ENCODE measurements at places on chromosomes 1 and 21.

GRCh38 chr1:115529216-115529897 is 112.4 kb upstream of the VANGL1 start:
- no peak for DNase-seq

GRCh38 chr1:11485191-11485590 is 6.2 kb downstream of the DISP3 start:
- DNase-seq, result no peak

DNA sequence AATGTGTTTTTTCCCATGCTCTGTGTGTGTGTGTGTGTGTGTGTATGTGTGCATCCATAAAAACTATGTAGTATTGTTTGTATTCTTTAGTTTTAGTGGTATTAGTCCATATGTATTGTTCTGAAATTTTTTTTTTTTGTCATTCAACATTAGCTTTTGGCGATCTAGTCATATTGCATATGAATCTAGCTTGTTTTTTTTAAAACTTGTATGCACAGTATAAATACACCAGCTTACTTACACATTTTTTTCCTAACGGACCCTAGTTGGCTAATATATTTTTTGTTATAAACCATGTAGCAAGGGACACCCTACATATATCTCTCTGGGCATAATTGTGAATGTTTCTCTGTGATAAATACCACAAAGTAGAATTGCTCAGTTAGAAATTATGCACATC is 359.7 kb downstream of the SRGAP2C start:
- no peak for DNase-seq

GRCh38 chr1:242245255-242245654 is 246.4 kb upstream of the MAP1LC3C start:
- DNase-seq, result no peak

DNA sequence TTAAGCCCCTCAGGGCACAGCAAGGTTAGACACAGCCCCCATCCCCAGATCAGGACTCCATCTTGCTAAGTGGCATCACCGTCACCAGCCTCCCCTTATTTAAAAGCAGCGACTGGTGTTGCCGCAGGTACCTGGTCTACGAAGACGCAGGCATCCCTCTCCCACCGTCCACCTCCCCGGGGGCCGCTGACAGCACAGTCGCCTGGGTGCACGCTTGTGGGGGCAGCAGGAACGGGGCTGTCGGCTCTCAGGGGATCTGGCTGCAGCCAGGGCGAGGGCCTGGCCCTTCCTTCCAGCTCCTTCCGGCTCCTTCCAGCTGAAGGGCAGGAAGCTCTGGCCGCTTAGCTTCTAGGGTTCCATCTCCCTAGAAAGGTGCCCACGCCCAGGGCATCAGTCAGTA is 17.6 kb upstream of the CCDC27 start:
- no peak for DNase-seq

GRCh38 chr1:168421399-168422004 is 122.3 kb downstream of the XCL2 start:
- no peak for DNase-seq

DNA sequence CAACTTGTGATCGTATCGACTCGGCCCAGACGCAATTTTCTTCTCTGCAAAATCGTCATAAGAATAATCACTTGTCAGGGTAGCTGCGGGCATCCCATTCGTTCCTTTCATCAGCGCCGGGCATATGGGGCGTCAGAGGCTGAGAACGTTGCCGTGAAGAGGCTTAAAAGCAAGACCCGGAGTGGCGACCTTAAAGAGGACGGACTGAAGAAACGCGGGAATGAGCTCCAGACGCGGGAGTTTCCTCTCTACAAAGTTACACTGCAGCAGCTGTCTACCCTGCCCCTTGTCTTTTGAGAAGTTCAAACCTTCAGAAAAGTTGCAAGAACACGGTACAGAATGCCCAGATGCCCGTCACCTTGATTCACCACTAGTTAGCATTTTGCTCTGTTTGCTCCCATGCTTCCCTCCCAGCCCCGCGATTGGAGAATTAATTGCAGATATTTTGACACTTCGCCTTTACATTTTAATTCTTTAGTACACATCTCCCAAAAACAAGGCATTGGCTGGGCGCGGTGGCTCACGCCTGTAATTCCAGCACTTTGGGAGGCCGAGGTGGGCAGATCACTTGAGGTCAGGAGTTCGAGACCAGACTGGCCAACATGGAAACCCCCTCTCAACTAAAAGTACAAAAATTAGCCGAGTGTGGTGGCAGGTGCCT is 967 bp downstream of the CENPS start:
- DNase-seq, result no peak

DNA sequence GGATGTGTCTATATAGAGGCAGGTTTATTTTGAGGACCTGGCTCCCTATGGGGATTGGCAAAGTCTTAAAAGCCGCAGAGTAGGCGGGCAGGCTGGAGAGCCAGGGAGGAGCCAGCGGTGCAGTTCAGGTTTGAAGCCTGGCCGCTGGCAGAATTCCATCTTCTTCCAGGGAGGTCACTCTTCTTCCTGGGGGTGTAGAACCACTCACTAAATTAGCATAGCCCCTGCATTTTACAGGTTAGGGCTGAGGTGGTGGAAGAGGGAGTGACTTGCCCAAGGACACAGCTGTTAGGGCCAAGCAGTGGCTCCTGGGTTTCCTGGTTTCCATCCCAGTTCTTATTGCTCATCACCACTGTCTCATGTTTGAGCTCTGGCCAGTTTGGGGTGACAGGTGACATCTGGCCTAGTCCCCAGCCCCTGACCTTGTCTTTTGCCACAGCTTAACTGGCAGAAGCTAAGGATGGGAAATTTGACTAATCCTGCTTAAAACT is 1.4 kb downstream of the PINK1 start:
- peak; percentile 70 for DNase-seq

DNA sequence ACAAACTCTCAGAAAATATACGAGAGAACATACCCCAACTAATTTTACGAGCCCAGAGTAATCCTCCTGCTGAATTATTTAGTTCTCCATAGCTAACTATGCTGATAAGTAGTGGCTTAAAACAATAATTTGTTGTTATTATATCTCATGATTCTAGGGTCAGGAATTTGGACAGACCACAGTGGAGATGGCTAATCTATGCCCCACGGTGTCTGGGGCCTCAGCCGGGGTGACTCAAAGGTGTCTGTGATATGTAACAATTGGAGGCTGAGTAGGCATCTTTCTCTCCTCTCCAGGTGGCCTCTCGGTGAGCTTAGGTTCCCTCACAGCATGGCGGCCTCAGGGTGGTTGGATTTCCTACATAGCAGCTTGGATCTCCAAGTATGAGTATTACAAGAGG is 35.4 kb upstream of the FOXO6 start:
- DNase-seq, result no peak

All from left lobe of liver (tissue), 2 donors.